Caudate nucleus (tissue), 63 donors: ENCODE measurements at places on chromosomes 7 and 10.

GRCh38 chr7:114889646-114890285 lies 32.1 kb upstream of the MDFIC start:
- no peak for DNase-seq

DNA sequence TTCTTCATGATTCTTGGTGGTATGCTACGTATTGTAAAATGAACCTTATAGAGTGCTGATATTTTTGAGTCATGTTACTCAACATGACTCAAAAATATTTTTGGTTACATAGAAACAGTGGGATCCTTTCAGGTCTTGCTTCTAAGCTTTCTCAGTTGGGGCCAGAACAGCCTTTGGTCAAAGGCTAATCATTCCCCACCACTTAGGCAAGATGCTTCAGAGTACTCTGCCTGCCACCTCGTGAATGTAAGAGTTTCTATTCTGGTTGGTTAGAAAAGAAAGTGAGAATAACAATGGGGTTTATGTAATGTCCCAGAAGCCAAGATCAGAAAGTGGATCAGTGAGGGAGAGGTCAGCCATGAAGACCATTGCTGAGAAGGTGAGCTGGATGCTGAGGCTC lies 327.8 kb downstream of the TCERG1L start:
- DNase-seq: no peak

- no peak for DNase-seq
These were observed 31.3 kb downstream of the TMEM270 start for GRCh38 chr7:73892003-73892999.

GRCh38 chr7:131105799-131106680 lies 221.6 kb upstream of the MKLN1 start:
- peak; percentile 83 for DNase-seq
